Daoy (cell line): ENCODE measurements at places on chromosomes 2 and 18.

- peak; percentile 98 for DNase-seq
Observed at GRCh38 chr2:160207804-160208654, 8.0 kb upstream of the ITGB6 start.

DNA sequence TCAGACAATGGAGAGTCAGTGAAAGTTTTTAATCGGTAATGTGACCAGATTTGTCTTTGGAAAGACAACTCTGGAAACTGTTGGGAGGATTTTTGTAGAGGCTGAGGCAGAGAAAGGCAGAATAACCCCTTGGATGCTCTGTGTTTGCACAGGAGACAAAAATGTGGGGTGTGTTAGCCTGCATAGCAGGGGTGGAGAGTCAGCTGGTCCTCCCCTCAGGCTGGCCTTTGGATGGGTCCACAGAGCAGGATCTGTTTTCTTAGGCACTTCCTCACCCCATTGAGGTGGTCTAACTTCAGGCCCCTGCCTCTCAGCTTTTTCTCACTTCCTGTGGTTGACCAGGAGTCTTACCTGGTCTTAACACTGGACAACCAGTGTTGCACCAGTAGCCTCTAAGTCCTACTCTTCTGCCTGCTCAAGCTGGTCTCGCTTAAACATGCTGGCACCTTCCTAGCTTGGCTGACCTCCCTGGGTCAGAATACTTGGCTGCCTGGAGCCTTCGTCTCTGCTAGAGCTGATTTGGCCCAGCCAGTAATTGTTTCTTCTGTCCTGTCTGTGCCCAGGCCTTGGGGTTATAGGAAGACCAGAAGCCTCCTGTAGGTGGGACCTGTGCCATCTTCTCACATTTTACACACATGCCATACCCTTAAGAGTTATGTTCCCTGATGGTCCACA, 259.8 kb upstream of the RASGRP3 start:
- no peak for DNase-seq

DNA sequence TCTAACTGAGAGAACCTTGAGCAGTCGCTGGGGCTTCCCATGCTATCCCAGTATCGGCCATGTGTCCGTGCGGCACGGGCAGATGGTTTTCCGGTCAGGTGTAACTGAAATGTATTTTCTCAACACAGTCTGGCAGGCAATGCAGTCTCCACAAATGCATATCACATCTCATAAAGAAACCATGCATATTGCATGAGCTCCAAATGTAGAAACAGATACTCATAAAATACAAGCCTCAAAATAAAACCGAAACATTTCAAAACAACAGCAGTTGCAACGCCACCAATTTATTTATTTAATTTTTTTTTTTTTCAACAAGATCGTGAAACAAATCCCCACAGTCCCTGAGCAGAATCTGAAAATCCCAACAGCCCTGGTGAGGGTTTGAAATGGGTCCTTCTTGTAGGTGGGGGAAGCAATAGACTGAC, 299.4 kb downstream of the LPIN1 start:
- DNase-seq, result no peak

DNA sequence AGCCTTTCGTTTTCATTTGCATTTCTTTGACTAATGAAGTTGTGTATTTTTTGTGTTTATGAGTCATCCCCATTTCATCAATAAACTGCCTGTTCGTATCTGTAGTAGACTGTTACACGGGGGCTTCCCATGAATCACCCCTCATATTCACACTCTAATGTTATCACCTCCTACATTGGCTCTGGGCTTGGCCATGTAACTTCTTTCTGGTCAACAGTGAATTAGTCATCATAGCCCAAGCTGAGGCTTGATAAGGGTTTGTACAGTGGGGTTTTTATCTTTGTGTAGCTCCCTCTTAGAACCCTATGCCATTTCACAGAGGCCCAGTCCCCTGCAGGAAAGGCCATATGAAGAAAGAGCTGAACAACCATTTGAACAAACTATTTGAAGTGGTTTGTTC, 151.0 kb downstream of the CCBE1 start:
- DNase-seq, result peak; percentile 79

- DNase-seq, result no peak
Observed at GRCh38 chr2:82494739-82495138, 1964.3 kb downstream of the SUCLG1 start.
